Activated T-cell treated with anti-CD3 and anti-CD28 coated beads for 24 hours (primary cell): ENCODE measurements at places on chromosomes 11 and 22.

- no peak for DNase-seq
Measured at GRCh38 chr11:44972746-44973435, 22.2 kb upstream of the TP53I11 start.

DNA sequence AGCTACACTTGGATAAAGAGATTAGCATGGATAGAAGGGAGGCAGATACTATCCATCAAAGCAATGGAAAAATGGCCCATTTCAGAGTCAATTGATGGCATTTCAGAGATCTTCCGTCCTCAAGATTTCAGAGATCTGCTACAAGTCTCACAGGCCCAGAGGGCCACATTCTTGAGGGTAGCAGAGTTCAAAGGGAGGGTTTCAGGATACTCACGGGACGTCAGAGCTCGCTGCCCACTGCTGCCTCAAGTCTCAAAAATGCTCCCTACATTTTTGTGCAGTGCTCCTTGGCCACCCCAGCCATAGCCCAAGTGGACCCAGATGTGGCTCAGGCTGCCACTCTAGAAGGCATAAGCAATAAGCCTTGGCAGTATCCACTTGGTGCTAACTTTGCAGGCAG lies 24.9 kb downstream of the RTL6 start:
- DNase-seq: no peak

DNA sequence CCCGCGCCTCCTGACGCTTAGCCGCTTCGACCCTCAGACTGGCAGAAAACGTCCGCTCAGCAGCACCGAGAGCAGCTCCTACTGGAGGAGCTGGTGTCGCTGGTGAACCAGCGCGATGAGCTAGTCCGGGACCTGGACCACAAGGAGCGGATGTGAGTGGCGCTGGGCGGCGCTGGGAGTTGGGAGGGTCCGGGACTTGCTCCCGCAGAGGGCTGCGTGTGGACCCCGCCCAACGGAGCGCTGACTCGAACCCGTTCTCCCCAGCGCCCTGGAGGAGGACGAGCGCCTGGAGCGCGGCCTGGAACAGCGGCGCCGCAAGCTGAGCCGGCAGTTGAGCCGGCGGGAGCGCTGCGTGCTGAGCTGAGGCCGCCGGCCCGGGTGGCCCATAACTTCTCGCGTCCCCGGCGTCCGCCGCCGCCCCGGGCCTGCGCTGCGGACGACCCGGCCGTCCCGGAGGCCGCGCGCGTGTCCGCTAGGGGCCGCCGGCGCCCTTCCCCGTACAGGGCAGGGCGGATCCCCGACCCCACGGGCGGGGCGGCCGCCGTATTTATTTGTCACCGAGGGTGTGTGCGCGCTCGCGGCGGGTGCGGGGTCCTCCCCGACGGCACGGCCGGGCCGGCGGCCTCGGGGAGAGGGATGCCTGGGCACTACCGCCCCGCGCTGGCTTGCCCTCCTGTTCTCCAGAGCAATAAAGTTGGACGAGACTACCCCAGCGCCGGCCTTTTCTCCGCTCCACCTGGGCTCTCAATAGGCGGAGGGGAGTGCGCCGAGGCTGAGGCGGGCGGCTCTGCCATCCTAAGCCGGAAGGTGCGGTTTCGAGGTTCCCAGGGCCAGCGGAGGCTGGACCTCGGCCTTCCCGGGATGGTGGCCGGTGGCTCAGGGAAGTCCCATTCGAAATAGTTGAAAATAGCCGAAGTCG lies 3.4 kb downstream of the KCNK7 start:
- DNase-seq: no peak

GRCh38 chr22:27456696-27457503 lies 344.7 kb downstream of the MN1 start:
- no peak for DNase-seq

GRCh38 chr11:100397401-100397800 lies 289.7 kb upstream of the ARHGAP42 start:
- DNase-seq: no peak

GRCh38 chr11:112270551-112271180 lies 10.0 kb upstream of the PLET1 start:
- no peak for DNase-seq
